Melanocyte of skin (primary cell): ENCODE measurements at places on chromosomes 6 and 20. TPM values are rescaled to one million over a fixed set of nuclear protein-coding genes. Genes with fewer than 3 reads are reported as not detected.

The TNNC2 gene
- total RNA-seq: not detected in 2 replicates

The SPTLC3 gene
- 1.00 and 4.6 TPM in 2 replicates for total RNA-seq

The BMP6 gene
- not detected in 2 replicates for total RNA-seq

The SLC44A4 gene
- total RNA-seq: not detected in 2 replicates

The ZBP1 gene
- total RNA-seq: not detected in 2 replicates

The EDN1 gene
- under 0.01 TPM in 1 of 2 replicates, not detected in the other for total RNA-seq

The PI16 gene
- total RNA-seq: not detected in 2 replicates

The PLN gene
- not detected in 2 replicates for total RNA-seq

The OR2H1 gene
- total RNA-seq: not detected in 2 replicates

The PXT1 gene
- total RNA-seq: 0.31 and 0.33 TPM in 2 replicates

The TCP11 gene
- 0.33 TPM in 1 of 2 replicates, not detected in the other for total RNA-seq

The CST7 gene
- not detected in 2 replicates for total RNA-seq

The MOG gene
- not detected in 2 replicates for total RNA-seq

The UBD gene
- 12.4 and 48.2 TPM in 2 replicates for total RNA-seq

The MBOAT1 gene
- total RNA-seq: 39.0 and 39.2 TPM in 2 replicates

The ZC3H12D gene
- under 0.01 TPM in 1 of 2 replicates, not detected in the other for total RNA-seq

The TTPAL gene
- 6.0 and 7.2 TPM in 2 replicates for total RNA-seq

The STX16 gene
- total RNA-seq: 30.6 and 38.5 TPM in 2 replicates

The SAMD5 gene
- 3.3 and 6.5 TPM in 2 replicates for total RNA-seq

The KHDC1L gene
- not detected in 2 replicates for total RNA-seq

The BTNL2 gene
- not detected in 2 replicates for total RNA-seq

The RIPOR3 gene
- total RNA-seq: under 0.01 TPM in 1 of 2 replicates, not detected in the other

The BEND6 gene
- total RNA-seq: 0.67 and 2.3 TPM in 2 replicates

The MLIP gene
- total RNA-seq: 12.3 and 26.5 TPM in 2 replicates

The SLC26A8 gene
- not detected in 2 replicates for total RNA-seq

The WFDC5 gene
- total RNA-seq: not detected in 2 replicates

The RAET1L gene
- not detected in 2 replicates for total RNA-seq

The HSPA1L gene
- 0.36 and 0.69 TPM in 2 replicates for total RNA-seq

The WFDC2 gene
- total RNA-seq: not detected in 2 replicates

The CHRNA4 gene
- not detected in 2 replicates for total RNA-seq

The CDS2 gene
- total RNA-seq: 60.9 and 87.1 TPM in 2 replicates

The SLC25A27 gene
- total RNA-seq: 11.7 and 14.9 TPM in 2 replicates

The PARD6B gene
- 0.34 and 0.36 TPM in 2 replicates for total RNA-seq
